Jurkat, Clone E6-1 (cell line): ENCODE measurements at places on chromosomes 11 and 22.
A peak's percentile ranks its signal among the peaks of the same experiment; 100 is the strongest.

DNA sequence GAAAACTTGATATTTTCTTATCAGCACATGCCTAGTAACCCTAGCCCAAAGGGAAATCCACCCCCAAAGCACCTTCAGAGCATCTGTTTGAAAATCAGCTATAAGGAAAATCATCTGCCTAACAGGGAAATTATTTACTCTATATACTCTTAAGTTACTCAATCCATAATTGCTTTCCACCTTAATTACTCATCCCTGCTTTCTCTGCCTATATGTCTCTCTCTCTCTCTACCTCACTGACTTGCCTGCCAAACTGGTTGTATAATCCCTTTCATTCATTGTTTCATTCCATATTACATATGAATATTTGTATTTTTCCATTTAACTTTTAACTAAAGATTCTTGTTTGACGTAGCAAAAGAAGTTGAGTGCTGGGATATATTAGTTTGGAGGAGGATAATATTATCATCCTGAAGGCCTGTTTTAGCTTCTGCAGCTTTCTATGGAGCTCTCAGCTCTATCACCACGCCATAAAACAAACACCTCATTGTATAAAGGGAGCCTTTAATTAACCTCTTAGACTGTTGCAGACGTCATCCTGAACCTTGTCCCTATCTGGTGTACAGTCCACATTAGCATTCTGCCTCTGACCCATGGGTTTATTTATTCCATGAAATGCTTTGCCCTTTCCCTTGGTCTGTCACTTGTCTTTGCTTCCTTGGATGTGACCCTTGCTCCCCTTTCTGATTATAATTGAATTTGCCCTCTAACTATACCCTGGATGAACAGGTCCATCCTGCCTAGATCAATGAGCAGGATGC is 98.9 kb downstream of the INSC start:
- DNase-seq = no peak

DNA sequence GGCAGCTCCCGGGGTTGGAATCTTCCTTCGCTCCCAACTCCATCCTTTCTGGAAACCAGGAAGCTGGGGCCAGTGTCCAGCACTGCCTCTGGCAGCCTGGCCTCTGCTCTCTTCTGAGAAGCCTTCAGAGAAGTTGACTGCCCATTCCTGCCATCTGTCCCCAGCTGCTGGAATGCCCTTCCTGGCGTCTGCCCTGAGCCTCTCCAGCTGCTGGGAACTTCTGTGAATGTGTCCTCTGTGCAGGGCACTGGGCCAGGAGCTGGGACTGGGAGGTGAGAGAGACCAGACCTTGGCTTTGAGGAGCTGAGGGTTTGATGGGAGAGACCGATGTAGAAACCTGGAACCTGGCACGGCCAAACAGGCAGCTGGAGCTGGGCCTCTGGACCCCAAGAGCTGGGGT is 5.9 kb upstream of the SOX10 start:
- DNase-seq = no peak

GRCh38 chr22:31629741-31630184 is 32.3 kb downstream of the PISD start:
- DNase-seq = no peak

- DNase-seq = no peak
Measured at GRCh38 chr22:37705205-37705604, 8.4 kb downstream of the TRIOBP start.

- no peak for DNase-seq
Measured at GRCh38 chr11:9219115-9219514, 46.0 kb downstream of the DENND5A start.

- DNase-seq = no peak
Measured at GRCh38 chr11:26731084-26731456, 9.2 kb upstream of the SLC5A12 start.

- DNase-seq = no peak
Measured at GRCh38 chr11:35362521-35362980, 56.8 kb downstream of the SLC1A2 start.

DNA sequence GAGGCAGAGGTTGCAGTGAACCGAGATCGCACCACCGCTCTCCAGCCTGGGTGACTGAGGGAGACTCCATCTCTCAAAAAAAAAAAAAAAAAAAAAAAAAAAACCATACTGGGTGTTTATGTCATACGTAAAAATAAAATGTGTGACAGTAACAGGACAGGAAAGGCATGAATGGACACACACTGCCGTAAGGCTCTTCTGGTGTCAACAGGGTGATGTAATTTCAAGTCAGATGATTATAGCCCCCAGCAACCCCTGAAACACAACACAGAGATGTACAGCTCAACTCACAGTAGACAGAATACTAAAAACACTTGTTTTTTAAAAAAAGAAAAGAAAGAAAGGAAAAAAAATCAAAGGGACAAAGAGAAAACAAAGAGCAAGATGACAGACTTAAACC is 22.2 kb downstream of the SBF1 start:
- DNase-seq = no peak

GRCh38 chr11:96162816-96163499 is 180.0 kb downstream of the MAML2 start:
- no peak for DNase-seq

DNA sequence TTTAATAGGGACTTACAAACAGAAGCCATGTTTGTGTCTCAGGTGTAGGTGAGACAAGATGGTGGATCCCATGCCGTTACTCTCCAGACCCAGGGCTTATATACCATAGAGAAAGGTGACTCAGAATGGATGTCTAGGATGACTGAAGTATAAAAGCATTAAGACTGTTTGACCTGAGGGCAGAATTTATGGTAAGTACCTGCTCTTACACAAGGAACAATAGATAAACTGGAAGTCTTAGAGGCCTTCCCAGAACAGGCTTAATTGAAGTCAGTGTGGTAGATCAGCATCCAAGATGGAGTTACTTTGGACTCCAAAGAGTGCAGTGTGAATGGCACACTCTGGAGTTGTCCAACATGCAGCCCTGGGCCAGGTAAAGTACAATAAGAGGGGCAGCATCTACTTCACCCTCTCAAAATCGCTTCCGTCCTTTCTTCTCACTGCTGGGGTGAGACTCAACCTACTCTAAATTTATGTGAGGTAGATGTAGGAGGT is 387.0 kb upstream of the DDI1 start:
- DNase-seq = no peak

DNA sequence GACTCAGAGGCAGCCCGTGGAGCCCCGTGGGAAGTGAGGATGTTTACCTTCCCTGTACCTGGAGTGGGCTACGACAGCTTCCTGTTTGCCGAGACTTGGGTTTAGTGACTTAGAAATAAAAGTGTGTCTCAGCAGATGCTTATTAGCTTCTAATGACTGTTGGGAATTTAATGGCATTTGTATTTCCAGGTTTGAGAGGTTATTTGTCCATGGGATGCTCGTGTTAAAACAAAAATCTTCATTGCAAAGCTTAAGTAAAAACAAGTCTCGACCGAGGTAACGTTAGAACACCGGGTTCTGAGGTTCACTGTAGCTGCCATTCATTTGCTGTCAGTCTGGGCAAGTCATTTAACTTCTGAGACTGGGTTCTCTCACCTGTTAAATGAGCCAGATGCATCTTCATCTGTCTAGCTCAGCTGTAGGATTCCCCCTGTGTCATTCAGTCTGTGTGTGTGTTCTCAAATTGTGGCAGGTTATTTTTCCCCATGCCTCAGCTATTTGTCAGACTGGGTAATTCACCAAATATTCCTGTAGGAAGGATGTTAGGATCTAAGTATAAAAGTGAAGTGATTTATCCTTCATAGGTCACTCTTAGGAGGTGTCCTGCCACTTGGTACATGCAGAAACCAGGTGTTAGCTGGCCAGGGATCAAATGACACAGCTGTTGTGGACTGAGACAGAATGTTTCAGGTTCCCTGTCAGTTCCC is 791 bp downstream of the EI24 start:
- DNase-seq = no peak

GRCh38 chr11:102192349-102193066 is 82.3 kb downstream of the YAP1 start:
- no peak for DNase-seq

DNA sequence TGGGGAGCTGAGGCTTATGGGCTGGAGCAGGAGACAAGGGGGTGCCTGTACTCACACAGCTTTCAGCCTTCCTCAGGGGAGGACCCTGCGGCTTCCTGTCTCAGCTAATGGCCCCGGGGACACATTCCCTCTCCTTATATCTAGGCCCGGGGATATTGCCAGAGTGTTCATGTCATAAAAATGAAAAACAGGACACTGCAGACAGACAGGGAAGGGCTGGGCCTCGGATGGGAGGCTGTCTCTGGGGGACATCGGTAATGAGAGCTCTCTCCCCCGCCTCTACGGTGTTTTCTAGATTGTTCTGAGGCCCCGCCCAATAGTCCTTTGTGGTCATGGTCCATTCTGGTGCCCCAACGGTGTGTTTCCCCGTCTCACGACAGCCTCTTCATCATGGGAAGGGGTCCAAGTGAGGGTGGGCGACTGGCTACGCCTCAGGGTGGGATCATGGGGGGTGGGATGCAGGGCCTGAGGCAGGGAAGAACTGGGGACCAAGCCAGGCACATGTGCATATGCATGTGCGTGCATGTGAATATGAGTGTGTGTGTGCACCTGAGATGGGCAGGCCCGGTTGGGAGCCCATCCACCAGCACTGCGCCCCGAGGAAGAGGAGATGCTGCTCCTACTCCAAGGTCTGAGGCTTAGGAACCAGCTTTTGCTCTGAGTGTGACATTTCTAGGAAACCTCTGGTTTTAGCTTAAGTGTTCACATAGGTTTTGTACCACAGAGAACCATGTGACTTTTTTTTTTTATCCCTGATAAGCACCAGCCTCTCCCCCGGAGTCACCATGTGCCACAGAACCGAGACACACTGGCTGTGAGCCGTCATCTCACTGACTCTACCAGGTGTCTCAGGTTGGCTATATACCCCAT is 5.3 kb downstream of the ARVCF start:
- DNase-seq = no peak

GRCh38 chr22:23773483-23774113 is 949 bp downstream of the MMP11 start:
- DNase-seq = no peak

- no peak for DNase-seq
Measured at GRCh38 chr11:13115380-13115675, 106.2 kb downstream of the RASSF10 start.

- no peak for DNase-seq
Measured at GRCh38 chr22:18935889-18936529, at the start of gene PRODH. PRODH (minus strand) TSS chr22:18936293; CDS start chr22:18936287, 6 bp downstream.

DNA sequence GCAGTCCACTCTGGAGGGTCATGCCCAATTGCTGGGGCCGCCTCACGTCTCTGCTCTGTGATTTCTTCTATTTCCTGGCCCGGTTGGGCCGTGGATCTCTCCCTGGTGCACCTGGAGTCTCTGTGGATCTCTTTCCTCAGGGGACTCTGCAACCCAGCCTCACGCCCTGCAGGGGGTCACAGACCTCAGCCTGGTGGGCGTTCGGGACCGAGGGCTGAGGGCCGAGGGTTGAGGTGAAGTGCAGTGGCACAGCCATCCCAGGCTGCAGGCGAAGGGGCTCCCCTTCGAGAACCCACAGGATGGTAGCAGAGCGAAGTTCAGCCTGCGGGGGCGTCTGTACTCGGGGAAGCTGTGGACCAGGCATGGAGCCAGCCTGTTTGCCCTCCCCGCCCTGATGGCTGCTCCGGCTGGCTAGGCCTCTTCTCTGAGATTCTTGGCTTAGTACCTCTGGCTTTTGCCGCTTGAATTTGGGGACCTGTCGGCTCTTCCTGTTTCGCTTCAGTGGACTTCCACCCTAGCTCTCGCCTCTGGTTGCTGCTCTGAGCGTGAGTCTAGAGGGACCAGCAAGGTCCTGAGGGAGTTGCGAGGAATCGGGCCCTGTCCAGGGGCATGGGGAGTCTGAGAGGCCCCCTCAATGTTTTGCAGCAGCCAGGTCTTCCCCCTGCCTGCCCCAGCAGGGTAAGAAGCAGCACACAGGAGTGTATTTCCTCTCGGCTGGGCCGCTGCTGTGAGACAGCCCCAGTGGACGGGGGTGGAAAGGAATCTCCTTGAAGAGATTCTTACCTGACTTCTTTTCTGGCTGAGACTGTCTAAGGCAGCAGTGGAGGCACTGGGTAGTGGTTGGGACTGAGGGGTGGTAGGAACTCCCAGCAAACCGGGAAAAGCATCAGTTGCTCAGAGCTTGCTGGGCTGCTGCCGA is 140.8 kb downstream of the TBC1D22A start:
- DNase-seq = no peak

GRCh38 chr22:37037669-37038068 is 13.9 kb upstream of the KCTD17 start:
- no peak for DNase-seq

DNA sequence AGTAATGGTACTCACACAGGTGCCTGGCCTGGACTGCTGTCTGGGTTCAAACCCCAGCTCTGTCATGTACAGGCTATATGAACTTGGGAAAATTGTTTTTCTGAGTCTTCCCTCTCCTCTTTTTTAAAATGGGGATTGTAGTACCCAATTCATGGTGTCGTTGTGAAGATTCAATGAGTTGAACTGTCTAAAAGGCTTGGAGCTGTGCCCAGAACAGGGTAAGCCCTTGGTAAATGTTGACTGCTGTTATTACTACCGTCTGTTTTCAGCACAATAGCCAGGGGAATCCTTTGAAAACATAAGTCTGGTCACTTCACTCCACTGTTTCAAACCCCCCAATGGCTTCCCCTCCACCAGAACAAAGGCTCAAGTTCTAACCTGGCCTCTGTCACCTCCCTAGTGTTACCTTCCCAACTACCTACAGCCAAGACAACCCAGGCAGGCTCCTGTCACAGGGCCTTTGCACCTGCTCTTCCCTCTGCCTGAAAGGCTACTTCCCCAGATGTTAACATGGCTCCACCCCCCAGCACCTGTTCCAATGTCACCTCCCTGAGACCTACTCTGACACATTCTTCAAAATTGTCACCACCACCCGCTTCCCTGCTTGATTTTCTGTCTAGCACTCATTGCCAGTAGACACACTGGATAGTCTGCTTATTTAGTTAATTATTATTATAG is 152.8 kb downstream of the CHST1 start:
- no peak for DNase-seq

DNA sequence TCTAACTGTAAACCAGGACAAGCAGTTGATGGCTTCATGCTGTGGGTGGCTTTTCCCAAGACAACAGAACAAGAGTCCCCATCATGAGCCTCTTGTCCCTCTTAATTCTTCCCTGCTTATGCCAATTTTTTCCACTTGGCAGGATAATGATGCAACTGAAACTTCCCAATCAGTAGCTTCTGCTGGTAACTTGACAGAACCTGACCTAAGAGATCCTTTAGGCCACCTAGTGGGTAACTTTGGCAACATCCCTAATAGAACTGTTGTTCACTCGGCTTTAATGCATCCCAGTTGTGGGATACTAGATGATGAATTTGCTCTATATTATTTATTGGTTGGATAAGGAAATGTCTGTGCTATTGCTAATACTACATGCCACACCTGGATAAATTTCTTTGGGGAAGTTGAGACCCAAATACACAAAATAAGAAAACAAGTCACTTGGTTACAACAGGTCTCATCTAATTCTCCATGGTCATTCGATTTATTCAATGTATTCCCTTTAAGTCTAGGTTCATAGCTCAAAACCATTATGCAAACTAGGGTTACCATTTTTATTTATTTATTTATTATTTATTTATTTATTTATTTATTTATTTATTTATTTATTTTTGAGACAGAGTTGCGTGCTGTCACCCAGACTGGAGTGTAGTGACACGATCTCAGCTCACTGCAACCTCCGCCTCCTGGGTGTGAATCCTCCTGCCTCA is 41.4 kb upstream of the NFAM1 start:
- peak; percentile 55 for DNase-seq
